HS-5 (cell line): ENCODE measurements at places on chromosomes 11 and 22.
A peak's percentile ranks its signal among the peaks of the same experiment; 100 is the strongest.

DNA sequence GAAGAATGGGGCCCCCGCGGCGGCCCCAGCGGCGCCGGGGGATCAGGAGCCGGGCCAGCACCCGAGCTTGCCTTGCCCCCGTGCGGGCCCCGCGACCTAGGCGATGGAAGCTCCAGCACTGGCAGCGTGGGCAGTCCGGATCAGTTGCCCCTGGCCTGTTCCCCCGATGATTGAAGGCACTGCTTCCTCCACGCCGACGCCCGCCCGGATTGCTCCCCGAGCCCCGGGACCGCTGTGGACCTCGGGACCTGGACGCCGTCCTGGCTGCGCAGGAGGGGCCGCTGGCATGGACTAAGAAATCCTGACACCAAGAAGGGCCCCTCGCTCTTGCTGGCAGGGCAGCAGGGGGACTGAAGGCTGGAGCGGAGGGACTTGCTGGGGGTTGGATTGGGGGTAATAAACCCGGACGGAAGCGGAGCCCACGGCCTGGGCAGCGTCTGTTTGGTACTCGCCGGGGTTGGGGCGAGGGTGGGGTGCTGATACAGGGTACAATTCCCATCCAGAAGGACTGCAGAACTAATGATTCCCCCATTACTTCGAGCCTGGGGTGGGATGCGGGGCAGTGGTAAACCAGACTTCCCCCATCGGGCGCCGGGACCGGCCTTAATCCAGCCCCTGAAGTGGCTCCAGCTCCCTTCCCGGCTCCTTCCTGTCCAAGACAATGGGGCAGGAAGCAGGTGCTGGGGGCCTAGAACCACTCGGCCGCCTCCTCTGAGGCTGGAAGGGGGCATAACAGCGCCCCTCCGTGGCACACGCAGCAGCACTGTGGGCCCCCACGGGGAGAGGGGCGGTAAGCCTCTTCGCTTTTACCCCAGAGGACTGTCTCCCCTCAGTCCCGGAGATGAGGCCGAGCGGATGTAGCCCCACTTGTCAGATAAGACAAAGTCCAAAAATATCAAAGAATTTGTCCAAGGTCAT, 1.0 kb downstream of the CCDC85B start:
- no peak for DNase-seq

GRCh38 chr11:118304568-118305248, at the start of gene CD3E:
Gene CD3E (plus strand): TSS chr11:118304730. CDS start chr11:118304953, 223 bp downstream.
- DNase-seq: no peak

DNA sequence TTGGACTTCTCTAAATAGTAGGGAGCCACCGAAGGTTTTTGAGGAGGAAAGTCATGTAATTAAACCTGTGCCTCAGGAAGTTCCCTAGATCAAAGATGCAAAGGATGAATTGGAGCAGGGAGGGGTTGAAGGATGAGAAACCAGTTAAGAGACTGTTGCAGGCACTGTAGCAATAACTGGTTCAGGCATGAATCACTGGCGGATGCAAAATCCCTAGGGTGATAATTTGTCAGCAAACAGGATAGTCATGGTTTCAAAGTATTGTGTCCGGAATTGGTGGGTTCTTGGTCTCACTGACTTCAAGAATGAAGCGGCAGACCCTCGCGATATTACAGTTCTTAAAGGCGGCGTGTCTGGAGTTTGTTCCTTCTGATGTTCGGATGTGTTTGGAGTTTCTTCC, 19.9 kb downstream of the TRIOBP start:
- peak; percentile 84 for DNase-seq

GRCh38 chr22:29201782-29202181, 3.9 kb upstream of the EMID1 start:
- no peak for DNase-seq

DNA sequence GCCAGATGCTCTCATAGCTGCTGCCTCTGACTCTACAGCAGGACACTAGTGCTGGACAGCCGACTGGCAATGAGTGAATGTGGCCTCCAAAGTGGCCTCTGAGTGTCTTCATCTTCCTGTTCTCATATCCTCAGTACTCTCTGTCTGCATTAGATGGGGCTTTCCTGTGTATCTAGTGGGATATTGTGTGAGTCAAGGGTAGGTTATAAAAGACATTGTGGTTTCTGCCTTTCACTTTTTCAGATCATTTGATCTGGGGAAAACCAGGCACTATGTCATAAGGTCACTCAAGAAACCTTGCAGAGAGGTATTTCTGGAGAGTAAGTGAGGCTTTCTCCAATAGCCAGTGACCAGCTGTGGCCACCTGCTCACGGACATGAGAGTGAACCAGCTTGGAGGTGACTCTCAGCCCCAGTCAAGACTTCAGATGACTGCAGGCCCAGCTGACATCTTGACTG, 333.6 kb upstream of the NCAM1 start:
- no peak for DNase-seq

DNA sequence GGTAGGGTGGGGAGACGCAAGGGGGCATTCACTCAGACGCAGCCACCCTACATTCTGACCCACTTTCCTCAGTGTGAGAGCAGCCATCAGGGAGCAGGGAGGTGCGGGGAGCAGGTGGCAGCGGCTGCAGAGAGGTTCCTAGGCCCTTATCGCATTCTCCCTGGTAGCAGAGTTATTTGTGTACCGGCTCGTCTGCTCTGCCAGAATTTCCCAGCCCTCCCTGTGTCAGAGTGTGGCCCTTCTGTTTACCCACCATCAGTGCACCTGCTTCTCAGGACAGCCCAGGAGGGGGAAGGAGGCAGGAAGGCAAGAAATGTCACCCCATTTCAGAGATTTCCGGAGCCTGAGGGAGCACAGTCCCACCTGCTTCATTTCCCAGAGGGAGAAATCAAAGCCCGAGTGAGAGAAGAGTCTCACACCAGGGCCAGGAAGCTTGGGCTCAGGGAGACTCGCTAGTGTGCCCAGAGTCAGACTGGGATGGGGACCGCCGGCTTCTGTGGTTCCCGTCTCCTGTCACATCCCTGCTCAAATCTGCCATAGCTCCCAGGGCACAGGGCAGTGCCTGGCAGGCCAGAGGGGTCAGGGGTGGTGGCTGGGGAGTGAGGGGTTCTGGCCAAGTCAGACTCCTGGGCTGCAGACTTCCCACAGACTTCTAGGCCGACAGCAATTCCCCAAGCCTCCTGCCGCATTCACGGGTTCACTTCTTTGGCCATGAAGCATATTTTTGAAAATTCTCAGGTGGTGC, 49.7 kb downstream of the ARRB1 start:
- no peak for DNase-seq

DNA sequence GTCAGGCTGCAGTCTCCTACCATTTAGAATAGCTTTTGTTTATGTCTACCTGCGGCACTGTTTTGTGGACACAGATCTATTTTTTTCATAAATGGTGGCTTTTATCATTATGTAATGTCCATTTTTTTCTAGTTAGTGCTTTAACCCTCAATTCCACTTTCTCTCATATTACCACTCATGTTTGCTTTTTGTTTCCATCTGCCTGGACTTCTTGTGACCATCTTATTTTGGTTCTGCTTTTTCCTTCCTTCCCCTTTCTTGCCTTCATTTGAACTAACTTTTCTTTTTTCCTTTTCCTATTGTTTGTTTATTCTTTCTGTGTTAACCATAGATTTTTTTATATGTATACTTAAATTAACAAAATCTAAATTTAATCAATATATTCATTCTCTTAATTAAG, 98.5 kb upstream of the SLC22A12 start:
- DNase-seq: no peak

DNA sequence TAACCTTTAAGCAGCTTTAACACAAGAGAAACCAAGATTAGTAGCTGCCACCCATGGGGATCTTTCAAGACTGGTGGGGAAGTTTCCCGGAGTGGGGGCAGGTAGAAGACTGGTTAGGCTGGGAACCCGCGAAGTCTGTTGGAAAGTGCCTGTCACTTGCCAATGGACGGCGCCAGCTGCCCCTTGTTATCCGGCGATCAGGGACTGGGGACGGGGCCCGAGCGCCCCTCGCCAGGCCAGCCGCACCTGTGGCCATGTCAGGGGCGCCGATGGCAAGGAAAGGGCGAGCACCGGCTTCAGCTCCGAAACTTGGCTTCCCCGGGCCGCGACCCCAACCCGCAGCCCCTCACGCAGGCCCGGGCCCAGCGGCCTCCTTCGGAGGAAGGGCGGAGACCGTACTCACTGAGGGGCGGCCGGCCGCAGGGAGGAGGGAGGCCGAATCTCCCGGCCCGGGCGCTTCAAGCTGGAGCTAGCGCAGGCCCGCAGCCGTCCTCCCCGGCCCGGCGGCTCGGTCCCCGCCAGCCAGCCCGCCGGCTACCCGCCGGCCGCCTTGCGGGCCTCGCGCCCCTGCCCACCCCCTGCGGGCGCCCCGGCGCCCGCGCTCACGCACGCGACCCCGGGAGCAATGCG, 539 bp downstream of the EIF4ENIF1 start:
- DNase-seq: no peak

GRCh38 chr22:38243007-38243765, 29.6 kb downstream of the TMEM184B start:
- no peak for DNase-seq

DNA sequence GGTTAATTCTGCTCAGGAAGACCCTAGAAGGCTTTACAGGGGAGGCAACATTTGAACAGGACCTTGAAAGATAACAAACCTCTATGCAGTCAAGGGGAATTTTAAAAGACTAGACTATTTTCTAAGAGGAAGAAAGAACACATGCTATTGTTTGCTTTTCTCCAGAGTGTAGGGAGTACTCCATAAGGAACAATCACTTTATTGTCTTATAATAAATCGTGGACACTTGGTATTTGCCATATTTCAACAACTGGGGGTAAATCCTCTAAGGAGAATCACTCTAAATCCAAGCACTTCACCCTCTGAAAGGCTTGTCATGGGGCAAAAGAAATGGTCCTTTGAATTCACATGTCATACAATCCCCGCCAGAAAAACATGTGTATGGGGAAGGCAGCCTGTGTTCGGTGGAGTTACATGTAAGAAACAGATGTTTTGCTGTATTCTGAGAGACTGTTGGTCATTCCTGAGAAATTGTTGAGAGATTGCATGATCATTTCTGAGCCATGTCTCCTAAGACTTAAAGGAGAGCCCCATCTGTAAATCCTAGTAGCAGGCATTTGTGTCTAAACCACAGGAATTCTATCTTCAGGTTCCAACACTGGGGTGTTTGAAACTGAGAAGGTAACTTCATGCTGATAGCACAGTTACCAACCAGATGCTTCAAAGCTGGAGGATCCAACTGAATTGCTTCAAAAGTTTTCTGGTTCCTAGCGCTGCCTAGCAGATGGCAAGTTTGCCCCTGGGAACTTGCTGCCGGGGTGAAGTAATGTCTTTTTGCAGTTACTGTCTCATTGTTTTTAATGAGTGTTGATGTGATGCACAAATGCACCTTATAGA, 66.8 kb downstream of the FZD4 start:
- no peak for DNase-seq

DNA sequence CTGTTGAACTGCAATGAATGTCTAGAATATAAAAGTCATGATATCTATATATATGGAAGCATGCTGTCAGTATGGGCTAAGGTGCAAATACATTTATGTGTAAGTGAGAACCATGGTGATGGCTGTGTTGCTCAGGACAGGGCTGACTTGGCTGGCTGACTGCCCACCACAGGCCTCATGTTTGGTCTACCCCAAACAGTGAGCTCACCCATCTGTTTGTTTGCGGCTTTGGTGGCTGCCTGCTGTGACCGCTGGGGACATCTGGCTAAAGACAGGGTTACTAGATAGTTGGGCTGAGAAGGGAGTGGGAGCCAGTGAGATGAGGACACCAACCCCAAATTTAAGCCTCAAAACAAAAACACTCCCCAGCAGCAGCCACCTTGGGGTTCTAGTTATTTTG, 6.3 kb downstream of the CD44 start:
- no peak for DNase-seq

- DNase-seq: no peak
These were observed 3.6 kb downstream of the MAP3K11 start for GRCh38 chr11:65610404-65610803.

GRCh38 chr22:47495110-47495509, 732.7 kb downstream of the TBC1D22A start:
- no peak for DNase-seq

GRCh38 chr11:36421546-36422155, 88.4 kb downstream of the TRAF6 start:
- no peak for DNase-seq

DNA sequence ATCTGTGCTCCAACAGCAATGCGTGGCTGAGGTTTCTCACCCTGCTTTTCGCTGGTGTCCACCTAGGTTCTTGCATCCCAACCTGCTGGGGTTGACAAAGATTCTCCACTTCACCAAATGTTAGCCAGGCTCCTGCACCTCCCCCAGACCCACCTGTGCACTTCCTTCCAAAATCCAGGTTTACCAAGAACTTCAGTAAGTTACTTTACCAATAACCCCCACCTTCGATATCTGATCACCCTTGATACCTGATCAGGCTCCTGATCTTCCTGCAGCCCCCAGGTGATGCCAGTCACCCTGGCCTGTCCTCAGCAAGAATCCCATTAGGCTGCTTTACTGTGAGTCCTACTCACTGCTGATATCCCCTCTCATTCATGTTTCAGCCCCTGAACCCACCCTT, 1203.4 kb downstream of the TBC1D22A start:
- DNase-seq: no peak

DNA sequence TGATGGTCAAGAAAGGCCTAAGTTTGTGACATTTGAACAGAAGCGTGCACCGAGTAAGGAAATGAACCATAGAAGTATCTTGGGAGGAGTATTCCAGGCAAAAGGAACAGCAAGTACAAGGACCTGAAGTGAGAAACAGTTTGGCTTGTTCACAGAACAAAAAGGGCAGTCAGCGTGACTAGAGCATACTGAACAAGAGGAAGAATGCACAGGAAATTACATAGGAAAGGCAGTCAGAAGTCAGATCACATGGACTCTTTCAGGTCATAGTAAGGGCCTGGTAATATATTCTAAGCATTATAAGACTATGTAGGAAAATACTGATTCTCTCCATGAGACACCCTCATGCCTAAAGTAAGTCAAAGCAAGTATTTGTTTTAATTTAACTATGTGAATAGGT, 52.3 kb upstream of the GAB2 start:
- no peak for DNase-seq

GRCh38 chr11:64674774-64675173, 48.2 kb downstream of the NRXN2 start:
- DNase-seq: no peak

- DNase-seq: no peak
These were observed 12.3 kb downstream of the TMEM132A start for GRCh38 chr11:60936467-60937143.

- DNase-seq: no peak
These were observed 7.3 kb downstream of the MN1 start for GRCh38 chr22:27794226-27794625.

DNA sequence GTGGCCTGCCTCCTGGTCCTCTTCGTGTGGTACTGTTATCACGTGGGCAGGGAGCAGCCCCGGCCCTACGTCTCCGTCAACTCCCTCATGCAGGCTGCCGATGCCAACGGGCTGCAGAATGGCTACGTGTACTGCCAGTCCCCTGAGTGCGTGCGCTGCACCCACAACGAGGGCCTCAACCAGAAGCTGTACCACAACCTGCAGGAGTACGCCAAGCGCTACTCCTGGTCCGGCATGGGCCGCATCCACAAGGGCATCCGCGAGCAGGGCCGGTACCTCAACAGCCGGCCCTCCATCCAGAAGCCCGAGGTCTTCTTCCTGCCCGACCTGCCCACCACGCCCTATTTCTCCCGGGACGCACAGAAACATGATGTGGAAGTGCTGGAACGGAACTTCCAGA, 4.7 kb downstream of the ASPHD2 start:
- DNase-seq: no peak
